ENCODE measurements at places on chromosomes 13 and 19.

DNA sequence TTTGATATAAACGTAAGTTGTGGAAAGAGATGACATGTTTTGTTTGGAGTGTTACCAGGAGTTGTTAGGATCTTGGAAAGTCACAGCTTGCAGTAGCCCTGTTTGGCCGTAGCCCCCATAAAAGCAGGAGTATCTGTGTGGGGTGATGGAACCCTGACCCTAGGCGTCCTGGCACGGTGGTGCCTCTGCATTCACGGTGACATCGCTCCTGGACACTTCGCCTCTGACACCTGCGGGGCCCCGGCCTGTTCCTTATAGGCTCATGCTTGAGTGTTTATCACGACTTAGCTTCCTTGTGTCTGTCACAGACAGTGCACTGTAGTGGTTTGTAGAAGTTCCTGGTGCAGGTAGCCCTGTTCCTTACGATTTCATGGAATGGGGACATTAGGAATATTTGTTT, 74.2 kb downstream of the ATP11A start:
- DNase-seq, result no peak

DNA sequence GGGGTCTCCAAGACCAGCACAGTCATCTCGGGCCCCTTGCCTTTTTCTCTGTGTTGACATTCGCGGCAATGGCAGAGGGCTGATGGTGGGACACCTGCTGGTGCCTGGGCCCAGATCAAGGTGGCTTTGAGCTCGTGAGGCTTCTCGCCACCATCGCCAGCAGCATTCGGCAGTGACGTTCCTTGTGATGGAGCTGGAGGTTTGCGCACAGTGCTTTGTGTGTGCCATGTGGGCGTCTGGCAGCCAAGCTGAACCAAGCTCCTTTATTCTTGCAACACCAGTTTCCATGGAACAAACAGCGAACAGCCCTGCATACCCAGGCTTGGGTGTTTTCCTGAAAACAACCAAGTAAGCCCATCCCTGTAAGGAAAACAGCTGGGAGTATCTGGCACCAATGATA, 9.1 kb upstream of the TMEM255B start:
- DNase-seq, result no peak

- no peak for DNase-seq
Observed at GRCh38 chr19:40594255-40594654, 6.9 kb upstream of the LTBP4 start.

DNA sequence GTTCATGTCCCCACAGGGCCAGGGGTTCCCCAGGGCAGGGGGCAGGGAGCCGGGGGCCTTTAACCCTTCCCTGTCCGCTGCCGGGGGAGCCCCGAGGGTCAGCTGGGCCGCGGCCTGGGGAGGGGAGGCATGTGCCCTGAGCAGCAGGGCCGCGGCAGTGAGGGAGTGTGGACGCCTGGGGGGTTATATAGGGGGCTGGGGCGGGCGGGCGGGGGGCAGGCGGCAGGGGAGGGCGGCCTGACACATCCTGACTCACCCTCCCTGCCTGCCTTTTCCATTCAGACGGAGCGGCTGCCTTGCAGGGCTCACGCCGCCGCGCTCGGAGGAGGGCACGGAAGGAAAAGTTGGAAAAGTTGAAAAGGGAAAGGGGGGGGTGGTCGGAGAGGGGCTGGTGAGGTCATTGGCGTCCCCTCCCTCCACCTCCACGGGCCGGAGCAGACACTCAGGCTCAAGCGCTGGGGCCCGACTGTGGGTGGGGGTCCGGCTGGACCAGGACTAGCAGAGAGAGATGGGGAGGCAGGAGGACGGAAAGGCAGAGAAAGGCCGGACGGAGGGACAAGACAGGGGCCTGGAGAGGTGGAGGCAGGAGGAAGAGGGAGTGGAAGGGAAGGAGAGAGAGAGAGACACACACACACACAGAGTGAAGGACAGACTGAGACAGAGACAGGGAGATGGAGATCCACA, at the start of gene IL11:
Gene IL11 (minus strand): TSS at position 159 of the 684 bp plus-strand sequence. CDS start 153 bp downstream, at position 6.
- no peak for DNase-seq

- DNase-seq, result no peak
Observed at GRCh38 chr13:105778196-105778595, 757.3 kb downstream of the EFNB2 start.

DNA sequence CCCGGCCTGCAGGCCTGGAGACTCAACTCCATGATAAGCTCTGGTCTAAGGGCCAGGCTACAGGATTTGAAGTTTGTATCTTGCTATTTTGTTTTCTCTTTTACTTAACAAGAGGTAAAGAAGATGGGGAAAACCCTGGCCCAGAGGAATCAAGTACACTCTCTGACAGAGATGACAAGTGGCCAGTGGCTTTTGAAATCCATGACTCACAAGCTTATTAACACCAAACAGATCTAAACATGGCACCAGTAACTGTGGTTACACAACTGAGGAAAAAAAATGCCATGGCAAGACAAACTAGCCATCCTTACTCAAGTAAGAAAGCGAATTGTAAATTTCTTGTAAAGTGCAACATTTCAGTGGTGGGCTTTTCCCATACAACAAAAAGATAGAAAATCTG, 72.6 kb upstream of the SERTM1 start:
- no peak for DNase-seq

GRCh38 chr13:37868691-37869505, 674 bp downstream of the TRPC4 start:
- DNase-seq, result no peak

- DNase-seq, result no peak
Observed at GRCh38 chr19:40704491-40705361, 12.0 kb downstream of the COQ8B start.

- DNase-seq, result no peak
Observed at GRCh38 chr13:108877300-108877699, 247.9 kb downstream of the MYO16 start.

DNA sequence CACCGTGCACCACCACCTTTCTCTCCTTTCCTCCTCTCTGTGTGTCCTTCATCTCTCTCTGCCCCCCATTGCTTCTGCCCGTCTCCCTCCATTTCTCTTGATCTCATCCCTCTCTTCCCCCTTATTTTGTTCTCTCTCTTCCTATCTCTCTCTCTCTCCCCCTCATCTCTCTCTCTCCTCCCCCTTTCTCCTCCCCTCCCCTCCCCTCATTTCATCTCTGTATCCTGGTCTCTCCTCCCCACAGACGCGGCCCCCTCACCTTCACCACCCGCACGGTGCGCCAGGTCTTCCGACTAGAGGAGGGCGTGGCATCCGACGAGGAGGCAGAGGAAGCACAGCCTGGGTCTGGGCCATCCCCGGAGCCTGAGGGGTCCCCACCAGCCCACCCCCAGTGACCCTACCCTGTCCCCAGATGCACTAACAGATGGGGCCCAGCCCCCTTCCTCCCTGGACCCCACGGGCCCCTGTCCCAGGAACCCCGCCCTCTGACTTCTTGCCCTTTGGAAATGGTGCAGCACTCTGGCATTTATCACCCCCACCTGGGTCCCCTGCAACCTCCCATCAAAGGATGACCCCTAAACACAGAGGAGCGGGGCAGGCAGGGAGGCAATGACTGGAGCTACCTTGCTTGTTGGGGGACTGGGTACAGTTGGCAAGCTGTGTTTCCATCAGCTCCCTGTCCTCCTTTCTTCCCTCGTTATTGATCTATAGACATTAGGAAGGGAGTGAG, 19.6 kb downstream of the KCNC3 start:
- no peak for DNase-seq

GRCh38 chr13:102799426-102800144, 666 bp downstream of the BIVM start:
- peak; percentile 64 for DNase-seq

- no peak for DNase-seq
Observed at GRCh38 chr13:72463561-72463960, 263.9 kb downstream of the MZT1 start.

DNA sequence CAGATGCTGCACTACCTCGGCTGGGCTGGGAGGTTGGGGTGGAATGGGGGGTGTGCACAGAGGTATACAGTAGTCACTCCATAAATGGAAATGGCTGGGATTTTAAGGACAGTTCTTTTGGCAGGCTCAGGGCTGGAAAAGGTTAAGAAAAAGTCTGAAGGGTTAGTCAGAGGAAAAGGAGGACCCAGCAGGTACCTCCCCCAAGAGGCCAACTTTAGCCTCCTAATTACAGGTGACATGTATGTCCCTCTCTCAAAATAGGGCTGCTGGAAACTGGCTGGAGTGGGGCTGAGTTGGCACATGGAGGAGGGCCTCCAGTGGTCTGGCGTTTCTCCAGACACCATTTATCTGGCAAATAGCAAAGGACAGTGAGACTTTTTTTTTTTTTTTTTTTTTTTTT, 994 bp downstream of the CCDC194 start:
- DNase-seq, result no peak

DNA sequence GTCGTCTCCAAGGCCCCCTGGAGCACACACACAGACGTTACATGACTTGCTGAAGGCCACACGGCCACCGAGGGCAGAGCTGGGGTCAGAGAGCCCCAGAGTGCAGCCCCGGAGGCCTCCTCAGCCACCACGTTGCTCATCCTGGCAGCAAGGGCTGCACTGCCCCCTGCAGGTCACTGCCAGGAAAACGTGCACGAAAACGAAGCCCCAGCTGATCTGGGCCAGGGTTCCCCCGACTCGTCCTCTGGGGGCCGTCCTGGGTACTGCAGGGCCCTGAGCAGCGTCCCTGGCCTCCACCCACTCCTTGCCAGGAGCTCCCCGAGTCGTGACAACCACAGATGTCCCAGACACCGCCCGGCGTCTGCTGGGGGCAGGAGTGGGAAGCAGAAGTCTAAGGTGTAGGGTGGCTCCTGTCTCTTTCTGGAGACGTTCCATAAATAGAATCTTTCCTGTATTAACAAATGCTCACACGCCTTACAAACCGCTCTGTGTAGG, 3.4 kb downstream of the TPGS1 start:
- DNase-seq, result peak; percentile 95
